NB4 (cell line): ENCODE measurements at places on chromosomes 3 and 15.

- no peak for DNase-seq
Observed at GRCh38 chr3:140092848-140093536, 158.0 kb downstream of the CLSTN2 start.

- DNase-seq, result no peak
Observed at GRCh38 chr3:57288403-57288802, 4.1 kb downstream of the ASB14 start.

DNA sequence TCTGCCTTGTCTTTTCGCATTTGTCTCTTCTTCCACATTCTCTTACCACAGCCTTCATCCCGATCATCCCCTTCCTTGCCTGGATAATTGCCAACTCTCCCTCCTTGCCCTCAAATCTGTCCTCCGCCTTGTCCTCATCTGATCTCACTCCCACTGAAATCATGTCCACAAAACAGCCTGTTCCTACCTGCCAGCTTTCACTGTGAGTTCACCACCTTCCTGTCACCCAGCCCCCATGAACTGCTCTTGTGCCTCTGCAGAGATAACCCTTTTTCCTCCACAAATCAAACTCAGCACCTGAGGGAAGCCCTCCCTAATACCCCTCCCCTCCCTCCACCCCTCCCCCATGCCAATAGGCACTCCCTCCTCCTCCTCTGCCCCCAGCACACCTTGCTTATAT, 4.8 kb upstream of the ADCY5 start:
- DNase-seq, result no peak

DNA sequence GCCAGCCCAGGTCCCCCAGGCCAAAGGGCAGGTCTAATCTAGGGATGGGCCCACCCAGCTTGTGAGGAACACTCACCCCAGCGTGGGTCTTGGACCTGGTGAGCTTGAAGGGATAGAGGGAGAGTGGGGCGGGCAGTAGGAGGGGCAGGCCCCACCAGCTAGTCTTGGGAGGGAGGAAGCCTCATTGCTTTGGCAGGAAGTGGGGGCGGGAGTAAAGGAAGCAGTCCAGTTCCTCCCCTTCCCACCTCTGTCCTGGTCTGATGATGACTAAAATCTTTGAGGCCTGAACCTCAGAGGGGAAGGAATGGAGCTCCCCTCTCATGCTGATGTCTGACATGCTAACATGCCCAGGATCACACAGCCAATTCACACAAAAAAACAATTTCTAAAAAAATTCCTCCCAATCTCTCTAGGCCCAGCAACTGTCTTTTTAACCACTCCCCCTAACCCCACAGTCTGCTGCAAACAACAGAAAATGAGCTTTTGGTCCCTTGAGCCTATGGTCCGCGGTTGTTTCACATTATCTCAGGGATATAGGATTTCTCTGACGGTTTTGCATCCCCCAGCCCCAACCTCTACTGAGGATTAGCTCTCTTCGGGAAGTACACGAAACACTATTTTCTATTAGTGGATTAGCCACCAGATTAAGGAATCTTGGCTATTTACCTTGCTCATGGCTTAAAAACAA, 30.7 kb upstream of the DUSP7 start:
- peak; percentile 85 for DNase-seq

GRCh38 chr3:184791171-184791570, 20.8 kb upstream of the VPS8 start:
- no peak for DNase-seq

GRCh38 chr3:108455212-108455705, 55.1 kb downstream of the MYH15 start:
- no peak for DNase-seq
